Activated T-cell treated with anti-CD3 and anti-CD28 coated beads for 1 hour (primary cell): ENCODE measurements at places on chromosomes 5 and 9.

GRCh38 chr9:134165357-134166315, 1.3 kb upstream of the RNU6ATAC start:
- DNase-seq: peak; percentile 19

DNA sequence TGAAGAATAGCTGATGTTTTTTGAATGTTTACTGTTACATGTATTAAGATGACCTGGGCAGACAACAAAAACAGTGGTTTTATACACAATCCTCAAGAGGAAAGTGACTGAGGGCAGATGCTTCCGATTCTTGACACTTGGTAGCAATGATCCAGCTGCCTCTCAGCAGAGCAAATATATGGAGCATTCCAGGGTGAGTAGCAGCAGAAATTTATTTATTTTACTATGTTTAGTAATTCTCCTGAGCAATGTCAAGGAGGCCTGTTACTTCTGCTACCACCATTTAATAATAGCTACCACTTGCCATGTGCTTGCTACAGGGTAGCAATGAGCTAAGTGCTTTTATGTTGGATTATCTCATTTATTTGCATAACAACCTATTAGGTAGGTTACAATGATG, 69.1 kb upstream of the NR3C1 start:
- DNase-seq: no peak

GRCh38 chr5:127014573-127014972, 15.8 kb downstream of the MARCHF3 start:
- DNase-seq: no peak

GRCh38 chr9:18741945-18742344, 268.0 kb downstream of the ADAMTSL1 start:
- DNase-seq: no peak

DNA sequence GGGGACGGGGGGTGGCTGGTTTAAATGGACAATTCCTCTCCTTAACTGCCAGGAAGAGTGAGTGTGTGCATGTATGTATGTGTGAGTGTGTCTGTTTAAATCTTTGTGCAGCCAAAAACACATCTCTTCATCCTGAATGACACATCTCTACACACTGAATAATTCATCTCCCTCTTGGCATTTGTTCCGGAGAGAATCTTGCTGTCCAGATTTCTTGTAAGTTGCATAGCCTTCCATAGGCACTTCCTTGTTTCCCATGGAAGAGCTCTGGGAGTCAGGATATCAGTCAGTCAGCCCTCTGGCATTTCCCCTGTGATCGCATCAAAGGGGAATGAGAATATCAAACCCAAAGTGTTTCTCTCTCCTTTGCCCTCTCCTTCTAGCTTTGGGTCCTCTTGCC, 74.7 kb downstream of the WWC1 start:
- DNase-seq: no peak

- no peak for DNase-seq
Observed at GRCh38 chr9:124676159-124676551, 95.0 kb downstream of the NR6A1 start.

DNA sequence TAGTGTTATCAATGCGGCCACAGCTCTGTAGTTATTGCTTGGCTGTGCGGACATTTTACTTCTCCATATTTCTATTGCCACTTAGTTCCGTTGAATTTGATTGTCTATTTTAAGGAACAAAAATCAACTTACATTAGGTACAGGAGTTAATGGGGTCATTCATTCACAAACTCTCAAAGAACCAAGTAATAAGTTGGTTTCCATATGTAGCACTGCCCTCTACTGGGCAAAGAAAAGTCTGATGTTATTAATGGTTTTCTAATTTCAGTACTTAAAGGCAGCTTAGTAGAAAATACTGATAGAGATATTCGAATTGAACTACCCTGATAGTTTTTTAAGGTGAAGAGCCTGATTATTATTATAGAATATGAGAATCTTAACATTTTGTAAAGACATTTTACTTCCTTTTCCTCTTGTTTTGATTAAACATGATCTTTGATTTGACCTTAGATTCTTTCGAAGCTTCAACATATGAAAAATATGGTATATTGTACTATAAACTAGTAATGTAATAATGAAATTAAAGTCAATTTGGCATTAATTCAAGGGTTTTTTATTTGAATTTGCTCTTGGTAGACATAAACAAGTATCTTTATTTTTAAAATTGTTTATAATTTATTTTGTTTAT, 119.5 kb upstream of the CTNND2 start:
- DNase-seq: no peak

GRCh38 chr5:54573812-54574489, 56.4 kb downstream of the SNX18 start:
- DNase-seq: no peak

- DNase-seq: no peak
Observed at GRCh38 chr5:134551901-134552300, 26.4 kb downstream of the JADE2 start.

GRCh38 chr5:93890657-93891056, 149.3 kb upstream of the POU5F2 start:
- no peak for DNase-seq

- DNase-seq: no peak
Observed at GRCh38 chr5:114437936-114438335, 76.1 kb downstream of the KCNN2 start.

GRCh38 chr9:93083592-93084470, 12.2 kb upstream of the CARD19 start:
- DNase-seq: no peak

GRCh38 chr5:86977190-86977589, 290.5 kb upstream of the RASA1 start:
- no peak for DNase-seq

DNA sequence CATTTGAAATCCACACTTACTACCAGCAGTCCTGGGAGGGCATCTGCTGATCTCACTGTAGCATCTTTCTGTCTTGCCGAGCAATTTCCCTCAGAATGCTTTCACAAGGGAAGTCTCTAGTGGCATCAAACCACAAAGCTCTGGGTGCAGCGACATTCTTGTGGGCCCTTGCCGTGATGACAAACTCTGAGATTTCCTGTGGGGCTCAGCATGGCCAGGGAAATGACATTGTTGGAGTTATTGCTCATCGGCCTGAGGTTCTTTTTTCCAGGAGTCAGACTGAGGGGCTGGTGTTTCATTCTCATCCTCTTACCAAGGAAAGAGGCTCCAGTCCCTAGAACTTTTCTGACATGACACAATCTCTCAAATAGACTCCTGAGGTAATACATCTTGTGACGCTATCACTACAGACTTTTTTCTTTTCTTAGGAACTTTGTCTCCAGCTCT, 51.4 kb downstream of the PFDN1 start:
- no peak for DNase-seq

DNA sequence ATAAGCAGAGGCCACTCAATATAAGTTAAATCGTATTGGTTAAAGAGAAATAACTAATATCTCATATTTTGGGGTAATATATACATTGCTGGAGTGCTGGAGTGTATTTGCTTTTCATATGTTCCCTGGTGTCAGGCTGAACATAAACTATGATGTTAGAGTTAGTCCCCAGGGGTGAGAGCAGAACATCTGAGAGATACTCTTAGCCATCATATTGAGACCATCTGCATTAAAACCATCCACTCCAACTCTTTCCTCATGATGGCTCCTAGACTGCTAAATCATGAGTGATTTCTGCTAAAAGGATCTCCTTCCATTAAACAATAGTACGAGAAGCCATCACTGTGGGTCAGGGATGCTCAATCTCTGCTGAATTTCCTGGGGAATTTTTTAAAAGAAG, 436.2 kb downstream of the DTWD2 start:
- DNase-seq: no peak

DNA sequence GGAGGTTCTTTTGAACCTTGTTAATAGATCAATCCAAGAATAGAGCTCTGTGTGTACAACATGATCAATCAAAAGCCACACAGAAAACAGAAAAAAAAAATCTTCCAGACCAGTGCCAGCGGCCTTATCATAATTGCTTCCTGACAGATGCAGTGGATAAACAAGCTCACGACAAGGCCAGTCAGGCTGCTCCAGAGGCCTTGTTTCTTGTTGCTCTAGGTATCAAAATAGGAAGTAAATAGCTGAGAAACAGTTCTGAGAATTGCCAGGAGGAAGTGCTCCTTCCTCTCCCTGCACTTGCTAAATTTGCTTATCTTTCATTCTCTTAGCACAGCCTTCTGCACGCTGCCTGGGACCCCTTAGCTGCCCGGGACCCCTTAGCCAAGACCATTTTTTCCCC, 199.0 kb upstream of the TARS1 start:
- DNase-seq: no peak

- no peak for DNase-seq
Observed at GRCh38 chr9:136087741-136088480, 7.2 kb downstream of the NACC2 start.

GRCh38 chr5:33734537-33734936, 157.3 kb downstream of the ADAMTS12 start:
- DNase-seq: no peak

- no peak for DNase-seq
Observed at GRCh38 chr9:79131246-79131774, 440.5 kb upstream of the TLE4 start.

GRCh38 chr9:121884057-121884541, 209.0 kb downstream of the TTLL11 start:
- DNase-seq: no peak

DNA sequence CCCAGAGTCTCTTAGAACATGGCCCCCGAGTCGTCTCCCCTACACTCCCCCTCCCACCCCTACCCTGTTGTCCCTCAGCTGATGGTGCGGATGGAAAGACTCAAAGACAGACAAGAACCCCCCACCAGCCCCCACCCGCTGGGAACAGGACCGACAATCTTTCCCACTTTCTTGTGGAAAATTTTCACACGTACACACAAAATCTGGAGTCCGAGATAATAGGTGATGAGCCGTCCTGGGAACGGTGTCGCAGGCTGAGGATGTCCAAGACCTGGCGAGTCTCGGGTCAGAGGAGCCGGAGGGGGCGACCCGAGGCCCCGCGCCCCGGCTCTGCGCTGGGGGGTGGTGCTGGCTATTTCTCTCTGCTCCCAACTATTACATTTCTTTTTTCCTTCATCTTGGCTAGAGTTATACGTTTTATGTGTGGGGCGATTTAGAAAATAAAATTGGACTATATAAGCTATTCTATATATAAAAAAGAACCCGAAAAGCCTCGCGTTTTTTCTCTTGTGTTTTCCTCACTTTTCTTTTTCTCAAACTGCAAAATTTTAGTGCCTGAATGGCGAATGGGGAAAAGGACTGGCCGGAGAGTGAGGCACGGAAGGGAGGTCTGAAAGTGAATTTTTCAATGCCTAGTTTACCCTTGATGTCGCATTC, 188.8 kb downstream of the MEF2C start:
- no peak for DNase-seq

DNA sequence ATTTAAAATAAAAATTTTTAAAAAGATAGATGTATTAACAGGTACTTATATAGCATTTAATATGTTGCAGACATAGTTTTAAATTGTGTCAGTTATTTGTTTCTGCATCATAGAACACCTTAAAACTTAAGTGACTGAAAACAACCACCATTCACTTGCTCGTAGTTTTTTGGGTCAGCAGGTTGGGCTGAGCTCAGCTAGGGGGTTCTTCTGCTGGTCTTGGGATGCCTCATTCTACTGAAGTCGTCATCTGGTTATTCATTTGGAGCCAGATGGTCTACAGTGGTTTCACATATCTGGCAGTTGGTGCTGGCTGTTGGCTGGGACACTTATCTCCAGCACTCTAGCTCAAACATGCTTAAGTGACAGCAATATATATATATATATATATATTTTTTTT, 29.6 kb downstream of the PSAT1 start:
- no peak for DNase-seq

GRCh38 chr9:107594908-107595530, 105.5 kb upstream of the KLF4 start:
- DNase-seq: no peak

DNA sequence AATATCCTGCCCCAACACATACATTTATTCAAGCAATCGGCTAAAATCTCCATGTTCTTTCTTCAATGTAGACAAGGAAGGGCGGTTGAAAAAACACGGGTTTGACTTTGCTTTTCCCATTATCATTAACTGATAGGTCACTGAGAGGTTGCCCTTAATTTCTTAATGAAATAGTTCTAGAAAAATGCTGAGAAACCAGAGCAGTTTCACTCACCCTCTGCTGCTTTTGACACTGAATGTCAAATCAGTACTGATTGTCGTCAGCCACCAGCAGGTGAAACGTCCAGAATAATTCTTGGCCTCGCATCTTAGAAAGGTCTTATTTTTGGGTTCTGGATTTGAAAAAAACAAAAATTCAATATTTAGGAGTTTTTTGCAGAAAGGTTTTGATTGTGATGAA, 8.1 kb downstream of the IL12B start:
- DNase-seq: no peak

- DNase-seq: no peak
Observed at GRCh38 chr5:62790348-62790747, 211.7 kb downstream of the LRRC70 start.

DNA sequence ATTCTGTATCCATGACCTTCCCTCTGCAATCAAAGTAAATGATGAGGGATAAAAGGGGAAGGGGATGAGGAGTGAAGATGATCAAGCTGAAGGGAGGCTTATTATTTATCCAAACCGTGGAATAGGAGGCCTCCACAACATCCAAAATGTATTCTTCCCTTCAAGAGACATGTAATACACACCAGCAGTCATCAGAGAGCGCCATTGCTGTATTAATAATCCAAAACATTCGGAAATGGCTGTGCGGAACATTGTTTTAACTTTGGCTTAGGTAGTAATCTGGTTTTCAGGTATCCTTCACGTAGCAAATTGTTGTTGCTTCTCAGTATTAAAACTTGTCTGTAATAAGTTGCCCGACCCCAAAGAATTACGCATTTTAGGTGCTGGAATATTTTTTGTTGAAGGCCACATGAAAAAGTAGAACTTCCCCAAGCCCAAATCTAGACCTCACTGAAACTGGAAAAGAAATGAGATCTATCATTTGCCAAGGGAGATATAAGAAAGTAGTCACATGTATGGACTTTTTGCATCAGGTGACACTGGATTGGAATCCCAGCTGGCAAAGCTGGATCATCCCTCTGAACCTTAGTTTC, 2.6 kb upstream of the BOD1 start:
- DNase-seq: peak; percentile 26

DNA sequence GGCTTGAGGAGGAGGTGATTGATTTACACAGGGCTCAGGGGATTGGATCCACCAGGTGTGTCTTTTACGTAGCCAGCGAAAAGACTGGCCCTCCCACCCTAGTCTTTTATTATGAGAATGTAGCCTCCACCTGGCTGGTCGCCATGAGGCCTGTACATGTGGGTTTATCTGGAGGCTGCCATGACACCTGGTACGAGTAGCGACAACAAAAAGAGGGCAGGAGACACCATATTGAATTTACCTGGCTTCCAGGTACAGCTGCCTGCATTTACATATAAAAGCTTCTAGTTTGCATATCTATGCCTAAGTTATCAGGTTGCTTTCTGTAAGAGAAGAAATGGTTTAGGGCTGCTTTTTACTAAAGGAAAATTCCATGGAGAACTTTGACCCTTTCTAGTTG, 1173.7 kb upstream of the SEMA6A start:
- DNase-seq: no peak

- DNase-seq: no peak
Observed at GRCh38 chr9:91816356-91816755, 133.7 kb downstream of the ROR2 start.

GRCh38 chr5:24487368-24488229, 157.2 kb downstream of the CDH10 start:
- no peak for DNase-seq
